ENCODE measurements at places on chromosomes 4 and X. TPM values are rescaled to one million over a fixed set of nuclear protein-coding genes. Genes with fewer than 3 reads are reported as not detected.

The FRAS1 gene
- 24.4 TPM for total RNA-seq

The LEF1 gene
- total RNA-seq = 5.6 TPM

The TMEM33 gene
- 22.1 TPM for total RNA-seq

The CLNK gene
- not detected for total RNA-seq

All from body of pancreas (tissue), 4 donors.